Activated CD4-positive, alpha-beta T cell treated with anti-CD3 and anti-CD28 coated beads, Interleukin-2, amount 10 ng/mL, durations not matched to agents 24 days and 14 days (primary cell): ENCODE measurements at places on chromosomes 11 and 22. TPM values are rescaled to one million over a fixed set of nuclear protein-coding genes. Genes with fewer than 3 reads are reported as not detected.
A peak's percentile ranks its signal among the peaks of the same experiment; 100 is the strongest.

Gene ETS1
- 449 and 454 TPM in 2 replicates for total RNA-seq

Gene OR2AG1
- not detected in 2 replicates for total RNA-seq

Gene SHANK3
- total RNA-seq: 0.17 and 0.21 TPM in 2 replicates

Gene PGA3
- total RNA-seq: not detected in 2 replicates

Gene P2RX3
- not detected in 2 replicates for total RNA-seq

DNA sequence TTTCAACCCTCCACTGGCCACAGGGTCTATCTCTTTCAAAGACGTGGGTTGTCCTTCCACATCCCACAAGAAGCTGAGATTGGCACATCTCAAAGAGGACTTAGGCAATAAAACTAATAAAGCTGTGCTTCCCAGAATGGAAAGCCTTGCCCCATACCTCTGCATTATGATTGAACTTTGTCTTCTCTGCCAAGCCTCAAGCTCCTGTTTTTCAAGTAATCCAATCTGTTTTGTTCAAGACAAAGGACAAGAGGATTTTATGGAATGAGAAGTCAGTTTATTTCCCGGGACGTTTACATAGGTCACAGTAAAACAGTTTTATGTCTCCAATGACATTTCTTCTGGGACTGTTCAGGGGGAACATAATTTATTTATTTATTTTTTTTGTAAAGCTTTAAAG lies 108.4 kb downstream of the GALNT18 start:
- no peaks in the 10 kb centered on the region for H3K36me3 ChIP-seq
- H3K4me3 ChIP-seq: no peak overlapping the region
- no peak for DNase-seq
- no peaks in the 10 kb centered on the region for H3K4me1 ChIP-seq
- no peak overlapping the region for H3K27ac ChIP-seq

- H3K4me3 ChIP-seq: no peak overlapping the region
- DNase-seq: no peak
- peaks cover 75% of the 10 kb centered on the region for H3K27me3 ChIP-seq
- peaks cover 2% of the 10 kb centered on the region for H3K36me3 ChIP-seq
- peaks cover 15% of the 10 kb centered on the region for H3K4me1 ChIP-seq
Measured at GRCh38 chr22:32048069-32048468, 5.0 kb downstream of the SLC5A1 start.

- peaks cover 13% of the 10 kb centered on the region for H3K36me3 ChIP-seq
- peak overlapping the region; percentile 95 for H3K27ac ChIP-seq
- peaks cover 18% of the 10 kb centered on the region for H3K4me1 ChIP-seq
Measured at GRCh38 chr11:110092111-110092514, 1.1 kb upstream of the ZC3H12C start.

DNA sequence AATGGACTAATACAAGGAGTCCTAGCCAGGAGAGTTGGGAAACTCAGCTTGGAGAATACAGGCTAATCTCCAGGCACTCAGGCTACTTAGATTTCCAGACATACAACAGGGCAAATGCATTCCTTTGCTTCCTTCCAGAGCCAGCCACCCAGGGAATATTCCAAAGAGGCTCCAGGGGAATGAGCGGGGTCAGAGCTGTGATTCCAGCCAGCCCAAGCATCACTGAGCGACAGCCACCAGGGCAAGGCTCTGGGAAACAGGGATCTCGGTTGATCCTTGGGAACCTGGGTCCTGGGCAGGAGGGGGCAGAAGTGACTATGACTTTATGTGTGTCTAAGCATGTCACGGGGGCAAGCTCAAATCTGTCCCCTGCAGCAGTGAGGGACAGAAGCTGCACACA lies 112.3 kb upstream of the LMO1 start:
- no peak overlapping the region for H3K27ac ChIP-seq
- peaks cover 6% of the 10 kb centered on the region for H3K27me3 ChIP-seq
- no peak overlapping the region for H3K4me3 ChIP-seq
- H3K4me1 ChIP-seq: no peaks in the 10 kb centered on the region

DNA sequence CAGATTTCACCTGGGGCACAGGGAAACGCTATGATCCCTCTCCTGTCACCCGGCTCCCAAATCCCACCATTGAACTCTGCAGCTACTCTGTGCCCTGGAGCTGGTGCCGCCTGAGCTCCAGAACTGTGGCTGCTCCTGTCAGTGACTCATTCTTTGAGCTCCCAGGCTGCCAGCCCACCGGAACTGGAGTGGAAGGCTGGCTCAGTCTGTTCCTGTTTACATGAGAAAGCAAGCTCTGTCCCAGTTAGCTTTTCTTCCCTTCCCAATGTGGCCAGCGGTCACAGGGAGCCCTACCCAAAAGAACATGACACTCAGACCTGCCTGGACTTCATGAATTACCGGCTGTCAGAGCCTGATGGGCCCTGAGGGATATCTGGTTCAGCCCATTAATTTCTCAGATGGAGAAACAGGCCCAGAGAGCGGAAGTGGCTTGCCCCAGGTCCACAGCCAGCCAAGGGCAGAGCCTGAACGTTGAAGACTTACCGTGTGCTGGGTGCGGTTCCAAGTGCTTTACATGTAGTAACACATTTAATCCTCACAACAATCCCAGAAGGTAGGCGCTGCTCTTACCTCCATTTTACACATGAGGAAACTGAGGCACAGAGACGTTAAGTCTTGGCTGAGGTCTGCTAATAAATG lies 23.8 kb upstream of the IGSF22 start:
- no peaks in the 10 kb centered on the region for H3K4me1 ChIP-seq
- H3K27me3 ChIP-seq: no peaks in the 10 kb centered on the region
- H3K27ac ChIP-seq: no peak overlapping the region
- no peaks in the 10 kb centered on the region for H3K36me3 ChIP-seq

DNA sequence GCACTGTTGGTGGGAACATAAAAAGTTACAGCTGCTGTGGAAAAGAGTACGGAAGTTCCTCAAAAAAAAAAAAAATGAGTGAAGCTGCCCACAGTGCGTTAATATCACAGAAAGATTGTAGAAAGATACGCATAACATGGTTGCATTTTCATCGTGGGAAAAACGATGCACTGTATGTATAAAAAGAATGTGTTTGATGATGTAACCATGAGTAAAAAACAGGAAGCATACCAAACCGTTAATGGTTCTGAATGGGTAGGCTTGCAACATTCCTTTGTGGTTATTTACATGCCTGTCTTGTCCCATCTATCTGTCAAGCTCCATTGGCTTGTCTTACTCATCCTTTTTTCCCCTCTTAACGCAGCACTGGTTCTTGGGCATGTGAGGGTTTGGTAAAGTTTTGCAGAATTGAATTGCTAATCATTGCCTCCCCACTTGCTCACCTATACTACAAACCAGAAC lies 33.8 kb upstream of the DKK3 start:
- H3K36me3 ChIP-seq: no peaks in the 10 kb centered on the region
- peaks cover 29% of the 10 kb centered on the region for H3K27me3 ChIP-seq
- peaks cover 9% of the 10 kb centered on the region for H3K4me1 ChIP-seq
- no peak overlapping the region for H3K27ac ChIP-seq

DNA sequence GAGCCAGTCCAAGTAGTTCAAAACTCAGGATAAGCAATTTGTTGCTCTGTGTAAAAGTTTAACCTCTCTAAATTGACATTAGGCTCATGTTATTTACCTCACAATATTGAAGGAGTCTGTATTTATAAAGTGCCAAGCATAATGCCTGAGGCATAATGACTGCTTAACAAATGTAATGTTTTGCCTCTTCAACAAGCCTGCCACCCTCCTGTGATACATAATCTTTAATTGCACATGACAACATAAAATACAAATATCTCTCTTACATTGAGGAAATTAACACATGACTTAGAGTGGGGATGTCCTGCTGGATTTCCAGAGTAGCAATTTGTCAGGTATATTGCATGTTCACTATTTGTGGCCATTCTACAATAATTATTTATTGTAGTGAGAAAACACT lies 469.2 kb upstream of the ANO5 start:
- H3K36me3 ChIP-seq: no peaks in the 10 kb centered on the region
- H3K4me1 ChIP-seq: no peaks in the 10 kb centered on the region
- no peak for DNase-seq
- H3K27ac ChIP-seq: no peak overlapping the region

DNA sequence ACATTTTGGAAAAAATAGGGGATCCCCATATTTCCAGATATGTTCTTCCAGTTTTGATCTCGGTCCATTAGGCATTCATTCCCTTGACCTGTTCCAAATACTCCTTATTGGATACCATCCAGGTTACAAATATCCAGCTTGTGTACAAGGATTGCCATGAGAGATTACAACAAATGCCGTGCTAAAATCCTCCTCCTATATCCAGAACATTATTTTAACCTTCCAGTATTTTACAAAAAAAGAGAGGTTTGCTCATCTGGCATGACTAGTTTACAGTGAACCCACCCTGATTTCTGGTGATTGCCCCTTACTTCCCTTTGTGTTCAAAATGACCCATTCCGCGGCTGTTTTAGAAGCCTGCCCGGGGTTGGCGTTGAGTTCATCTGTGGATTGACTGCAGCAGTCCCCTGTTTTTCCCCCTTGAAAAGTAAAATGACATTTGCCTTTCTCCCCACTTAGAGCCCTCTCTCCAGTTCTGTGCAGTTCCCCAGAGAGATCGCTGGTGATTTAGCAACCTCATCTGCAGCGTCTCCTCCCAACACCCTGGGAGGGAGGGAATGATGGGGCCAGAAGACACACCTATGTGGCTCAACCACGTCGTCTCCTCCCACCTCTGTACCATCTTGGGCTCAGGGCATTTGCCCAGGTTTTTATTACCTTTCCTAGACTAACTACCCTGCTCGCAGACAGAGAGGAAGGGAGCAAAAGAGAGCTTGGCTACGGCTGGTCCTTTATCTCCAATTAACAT lies 73.6 kb downstream of the DSCAML1 start:
- H3K4me1 ChIP-seq: no peaks in the 10 kb centered on the region
- no peak overlapping the region for H3K27ac ChIP-seq
- no peak overlapping the region for H3K4me3 ChIP-seq
- DNase-seq: no peak
- H3K36me3 ChIP-seq: no peaks in the 10 kb centered on the region

DNA sequence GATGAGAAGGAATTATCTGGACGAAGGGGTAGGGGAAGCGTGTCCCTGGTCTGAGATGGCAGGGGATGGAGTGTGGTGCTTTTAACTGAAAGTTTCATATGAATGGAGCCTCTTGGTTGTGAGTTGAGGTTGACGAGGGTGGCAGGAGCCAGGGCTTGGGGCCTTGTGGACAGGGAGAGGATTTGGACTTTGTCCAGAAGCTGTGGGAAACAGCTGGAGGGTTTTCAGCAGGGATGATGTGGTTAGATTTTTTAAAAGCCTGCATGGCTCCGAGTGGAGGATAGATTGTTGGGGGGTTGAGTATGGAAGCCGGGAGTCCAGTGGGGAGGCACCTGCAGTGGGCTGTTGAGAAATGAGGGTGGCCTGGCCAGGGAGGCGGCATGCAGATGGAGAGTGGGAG lies 24.8 kb downstream of the MYO7A start:
- DNase-seq: no peak
- peak overlapping the region; percentile 47 for H3K27ac ChIP-seq
- H3K36me3 ChIP-seq: no peaks in the 10 kb centered on the region
- peaks cover 33% of the 10 kb centered on the region for H3K4me1 ChIP-seq

GRCh38 chr11:124398924-124399323 lies at the start of gene OR8B3:
TSS of gene OR8B3 (minus strand) at chr11:124399024. CDS start at chr11:124397351, 1,673 bp downstream.
- no peak for DNase-seq
- no peak within 1 kb of the TSS for H3K4me3 ChIP-seq
- no peaks in the 10 kb centered on the region for H3K36me3 ChIP-seq
- H3K27me3 ChIP-seq: no peaks in the 10 kb centered on the region
- no peak within 1 kb of the TSS for H3K27ac ChIP-seq
- peaks cover 2% of the 10 kb centered on the region for H3K4me1 ChIP-seq

DNA sequence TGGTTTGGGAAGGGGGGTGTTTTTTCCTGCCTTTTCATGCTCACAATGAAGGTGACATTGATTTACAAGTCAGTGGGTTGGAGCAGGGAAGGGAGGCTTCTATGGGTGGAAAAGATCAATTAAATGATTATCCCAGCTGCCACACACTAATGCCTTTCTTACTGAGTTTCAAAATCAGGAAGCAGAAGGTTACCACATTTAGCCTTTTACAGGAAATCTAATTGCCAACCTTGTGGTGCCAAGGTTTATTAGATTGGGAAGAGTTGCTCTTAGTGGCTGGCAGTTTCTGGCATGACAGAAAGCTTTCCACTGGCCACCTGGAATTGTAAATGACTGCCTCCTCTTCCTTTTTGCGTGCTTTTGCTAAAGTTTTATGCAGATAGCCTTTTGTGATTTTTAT lies 98.7 kb downstream of the NAV2 start:
- H3K36me3 ChIP-seq: no peaks in the 10 kb centered on the region
- no peak for DNase-seq
- no peak overlapping the region for H3K27ac ChIP-seq
- H3K4me3 ChIP-seq: no peak overlapping the region
- H3K27me3 ChIP-seq: peaks cover under 1% of the 10 kb centered on the region

DNA sequence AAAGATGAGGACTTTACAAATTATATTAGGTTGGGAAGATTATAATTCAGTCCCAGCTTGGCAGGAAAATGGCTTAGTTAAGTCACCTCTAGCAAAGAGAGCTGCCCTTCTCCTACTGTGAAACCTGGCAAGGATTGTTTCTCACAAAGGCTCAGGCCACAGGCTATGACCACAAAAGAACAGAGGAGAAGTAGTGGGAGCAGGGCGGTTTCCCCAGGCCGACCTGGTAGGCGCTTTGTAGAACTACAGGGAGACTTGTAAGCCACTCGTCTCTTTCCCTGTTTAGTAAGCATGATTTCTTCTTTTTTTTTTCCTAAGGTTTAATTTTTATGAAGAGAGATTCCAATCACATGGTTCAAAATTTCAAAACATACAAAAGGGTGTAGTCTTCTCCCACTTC lies 4.6 kb downstream of the SNAP29 start:
- H3K4me1 ChIP-seq: peaks cover 31% of the 10 kb centered on the region
- no peak for DNase-seq
- H3K4me3 ChIP-seq: no peak overlapping the region
- H3K27ac ChIP-seq: no peak overlapping the region
- peaks cover 10% of the 10 kb centered on the region for H3K36me3 ChIP-seq
- H3K27me3 ChIP-seq: no peaks in the 10 kb centered on the region

DNA sequence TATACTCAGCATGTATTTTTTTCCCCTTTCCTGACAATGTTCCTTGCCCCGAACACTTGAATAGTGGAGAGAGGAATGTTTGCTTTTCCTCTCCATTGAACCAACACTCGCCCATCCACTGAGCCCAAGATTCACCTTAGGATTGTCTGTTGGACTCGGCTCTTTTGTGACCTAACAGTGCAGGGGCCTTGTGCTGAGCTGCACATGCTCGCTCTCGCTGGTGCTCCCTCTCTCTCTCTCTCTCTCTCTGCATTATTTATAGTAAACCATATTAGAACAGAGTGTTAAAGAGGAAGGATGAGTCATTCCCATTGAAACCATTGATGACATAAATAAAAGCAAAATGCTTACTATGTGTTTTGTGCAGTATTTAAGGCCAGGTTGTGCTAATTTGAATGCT lies 20.7 kb downstream of the ZBTB16 start:
- peaks cover 50% of the 10 kb centered on the region for H3K4me1 ChIP-seq
- no peak for DNase-seq
- H3K27me3 ChIP-seq: peaks cover 44% of the 10 kb centered on the region
- peak overlapping the region; percentile 42 for H3K4me3 ChIP-seq
- peak overlapping the region; percentile 74 for H3K27ac ChIP-seq

GRCh38 chr11:15969281-15969680 lies 387.1 kb downstream of the SOX6 start:
- H3K4me1 ChIP-seq: peaks cover 2% of the 10 kb centered on the region
- H3K27ac ChIP-seq: no peak overlapping the region

- H3K4me1 ChIP-seq: no peaks in the 10 kb centered on the region
- H3K27ac ChIP-seq: no peak overlapping the region
- no peaks in the 10 kb centered on the region for H3K36me3 ChIP-seq
- DNase-seq: no peak
- H3K4me3 ChIP-seq: no peak overlapping the region
Measured at GRCh38 chr11:85040166-85040565, 587.0 kb downstream of the DLG2 start.

- peaks cover 7% of the 10 kb centered on the region for H3K4me1 ChIP-seq
- no peaks in the 10 kb centered on the region for H3K27me3 ChIP-seq
- no peak overlapping the region for H3K4me3 ChIP-seq
- peak overlapping the region; percentile 56 for H3K27ac ChIP-seq
- DNase-seq: no peak
Measured at GRCh38 chr22:40030026-40030757, 35.4 kb downstream of the FAM83F start.
